ENCODE measurements at places on chromosomes 5 and 9. TPM values are rescaled to one million over a fixed set of nuclear protein-coding genes. Genes with fewer than 3 reads are reported as not detected.

GRCh38 chr5:72235725-72236124, 84.3 kb downstream of the MRPS27 start:
- no peak for DNase-seq

Gene TRIP13
- 33.7 TPM for total RNA-seq

Gene SFXN1
- 96.1 TPM for total RNA-seq

Gene OR1B1
- not detected for total RNA-seq

Gene STKLD1
- total RNA-seq, result 1.6 TPM

Gene PHF24
- total RNA-seq, result 0.53 TPM

DNA sequence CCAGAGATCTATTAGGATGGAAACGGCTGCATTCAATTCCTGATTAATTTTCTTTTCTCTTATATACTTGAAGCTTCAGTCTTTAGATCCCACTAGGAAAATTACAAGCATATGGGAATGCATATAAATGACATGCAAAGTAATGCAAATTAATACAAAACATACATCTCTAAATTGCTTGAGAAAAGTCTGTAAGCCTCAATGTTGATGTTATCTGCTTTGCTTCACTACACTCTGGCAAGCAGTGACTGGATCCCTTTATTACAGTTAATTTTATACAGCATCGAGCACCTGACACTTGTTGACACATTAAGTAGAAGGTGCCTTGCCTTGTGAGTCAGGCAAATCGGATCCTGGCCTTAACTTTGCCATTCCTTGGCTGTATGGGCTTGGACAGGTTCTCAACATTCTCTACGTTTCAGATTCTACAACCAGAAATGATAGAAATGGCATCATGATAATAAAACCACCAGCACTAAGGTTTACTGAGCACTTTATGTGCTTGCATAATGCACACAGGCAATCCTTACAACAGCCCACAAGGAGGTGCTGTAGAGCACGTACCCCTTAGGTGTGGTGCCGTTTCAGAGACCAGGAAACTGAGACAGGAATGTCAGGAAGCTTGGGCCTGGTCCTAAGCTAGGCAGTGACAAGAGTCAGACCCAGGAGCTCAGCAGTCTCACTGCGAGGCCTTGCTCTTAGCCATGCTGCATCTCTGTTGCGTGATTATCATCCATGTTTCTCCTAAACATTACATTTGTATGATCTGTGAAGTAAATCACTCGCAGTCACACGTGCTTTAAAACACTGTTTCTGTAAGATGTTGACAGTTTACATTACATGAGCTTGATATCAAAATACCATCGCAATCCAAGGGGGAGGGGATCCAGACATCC, 2.7 kb downstream of the GCNT4 start:
- peak; percentile 75 for DNase-seq

Gene SPINK4
- total RNA-seq, result not detected

DNA sequence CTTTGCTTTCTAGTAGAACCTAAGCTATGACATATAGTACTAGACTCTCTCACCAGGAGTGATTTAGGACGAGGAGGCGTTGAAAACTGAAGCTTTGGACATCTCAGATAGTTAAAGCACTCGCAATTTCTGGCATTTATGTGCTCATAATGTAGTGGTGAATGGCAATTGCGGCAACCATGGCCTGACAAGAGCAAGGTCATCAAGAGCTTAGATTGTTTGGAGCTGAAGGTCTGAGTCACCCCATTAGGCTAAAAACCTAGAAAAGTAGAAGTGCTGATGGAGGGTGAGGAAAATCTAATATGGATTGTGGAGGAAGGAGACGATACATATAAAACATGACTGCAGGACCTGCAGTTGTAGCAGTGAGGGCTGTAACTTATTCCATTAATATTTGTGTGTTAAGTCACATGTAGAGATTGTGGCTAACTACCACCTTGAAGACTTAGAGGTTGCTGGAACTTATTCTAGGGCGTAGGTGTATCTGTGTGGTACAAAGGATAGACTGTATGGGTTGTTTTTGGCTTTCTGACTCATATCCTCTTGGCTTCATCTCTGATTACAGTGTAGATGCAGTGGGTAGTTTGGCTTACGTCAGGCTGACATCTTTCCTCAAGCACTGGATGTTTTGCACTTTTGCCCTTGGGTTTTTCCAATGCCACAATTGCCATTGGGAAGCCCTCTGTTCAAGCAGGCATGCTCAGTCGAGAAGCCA, 138.9 kb upstream of the CDKN2B start:
- no peak for DNase-seq

DNA sequence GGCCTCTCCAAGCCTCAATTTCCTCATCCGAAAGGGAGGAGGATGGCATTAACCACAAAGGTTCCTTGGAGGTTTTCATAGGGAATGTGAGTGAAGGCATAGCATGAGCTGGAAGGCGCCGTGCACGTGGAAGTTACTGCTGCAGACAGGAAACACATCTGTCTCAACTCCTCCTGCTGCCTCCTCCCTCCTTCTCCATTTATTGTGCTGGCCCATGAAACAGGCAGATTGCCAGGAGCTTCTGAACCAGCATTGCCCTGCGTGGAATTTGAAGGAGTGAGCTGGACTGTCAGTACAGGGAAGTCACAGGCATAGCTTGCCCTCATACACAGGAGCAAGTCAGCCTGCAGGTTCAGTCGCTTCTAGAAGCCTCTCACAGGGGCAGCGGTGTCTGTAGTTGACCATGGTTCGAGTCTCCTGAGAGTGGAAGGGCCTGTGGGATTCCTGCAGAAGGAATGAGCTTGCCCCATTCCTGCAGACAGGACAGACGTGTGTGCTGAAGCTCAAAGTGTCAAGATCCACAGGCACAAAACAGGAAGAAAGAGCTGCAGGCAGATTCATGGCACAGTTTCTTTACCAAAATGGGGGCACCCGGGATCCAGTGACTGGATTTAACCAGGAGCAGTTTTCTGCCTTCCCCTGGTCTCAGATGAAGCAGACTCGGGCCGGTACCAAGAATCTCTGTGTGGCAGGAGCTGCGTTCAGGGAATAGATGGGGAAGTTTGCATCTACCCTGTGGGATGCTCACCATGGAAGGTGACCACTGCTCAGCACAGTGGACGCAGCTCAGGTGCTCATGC, 48.7 kb upstream of the CTSL start:
- DNase-seq, result no peak

DNA sequence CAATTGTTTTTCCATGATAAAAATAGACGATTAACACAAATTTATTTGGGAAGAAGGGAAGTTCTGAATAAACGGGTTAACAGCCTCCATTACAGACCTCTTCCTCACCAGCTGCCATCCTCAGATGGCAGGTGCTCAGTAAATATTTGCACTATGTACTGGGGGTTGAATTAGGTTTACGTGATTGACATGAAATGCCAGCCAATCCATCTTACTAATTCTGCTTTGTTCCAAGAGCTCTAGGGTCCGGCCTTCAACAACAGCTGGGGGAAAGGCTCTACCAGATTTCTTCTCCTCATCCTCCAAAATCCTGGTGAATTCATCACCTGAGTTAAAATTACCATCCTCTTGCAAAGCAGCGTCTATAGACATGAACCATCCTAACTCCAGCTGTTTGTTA, 104.6 kb downstream of the MTX3 start:
- no peak for DNase-seq

DNA sequence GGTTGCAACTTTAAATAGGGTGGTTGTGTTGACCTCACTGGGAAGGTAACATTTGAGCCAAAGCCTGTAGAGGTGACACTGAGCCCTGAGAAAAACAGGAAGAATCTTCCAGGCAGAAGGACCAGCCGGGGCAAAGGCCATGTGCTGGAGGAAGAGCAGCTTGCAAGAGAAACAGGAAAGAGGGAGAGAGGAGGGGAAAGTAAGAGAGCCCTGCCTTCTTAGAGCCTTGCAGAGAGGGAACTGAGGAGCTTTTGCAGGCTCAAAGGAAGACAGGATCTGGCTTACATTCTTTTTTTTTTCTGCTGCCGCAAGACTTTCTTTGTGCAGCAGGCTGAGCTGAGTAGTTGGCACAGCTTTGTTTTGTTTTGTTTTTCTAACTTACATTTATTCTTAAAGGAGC, 17.4 kb downstream of the C9orf153 start:
- no peak for DNase-seq

GRCh38 chr5:123659495-123659894, 147.5 kb downstream of the CSNK1G3 start:
- DNase-seq, result no peak

DNA sequence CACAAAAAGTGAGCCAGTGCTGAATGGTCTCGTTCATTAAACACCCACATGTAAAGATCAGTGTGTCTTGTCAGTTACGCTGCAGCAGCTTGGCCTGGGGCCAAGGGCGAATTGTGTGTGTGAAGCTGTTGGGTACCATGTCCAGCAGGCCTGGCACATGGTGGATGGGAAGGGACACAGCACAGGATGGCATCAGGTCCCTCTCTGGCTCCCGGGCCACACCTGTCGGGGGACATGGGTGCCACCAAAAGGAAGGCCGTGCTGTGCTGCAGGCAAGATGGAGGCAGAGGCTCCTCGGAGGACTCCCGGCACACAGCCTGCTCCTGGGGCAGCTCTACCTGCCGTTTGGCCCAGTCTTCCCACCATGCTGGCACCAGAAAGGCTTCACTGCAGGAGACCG, 32.0 kb downstream of the NKD2 start:
- DNase-seq, result no peak

DNA sequence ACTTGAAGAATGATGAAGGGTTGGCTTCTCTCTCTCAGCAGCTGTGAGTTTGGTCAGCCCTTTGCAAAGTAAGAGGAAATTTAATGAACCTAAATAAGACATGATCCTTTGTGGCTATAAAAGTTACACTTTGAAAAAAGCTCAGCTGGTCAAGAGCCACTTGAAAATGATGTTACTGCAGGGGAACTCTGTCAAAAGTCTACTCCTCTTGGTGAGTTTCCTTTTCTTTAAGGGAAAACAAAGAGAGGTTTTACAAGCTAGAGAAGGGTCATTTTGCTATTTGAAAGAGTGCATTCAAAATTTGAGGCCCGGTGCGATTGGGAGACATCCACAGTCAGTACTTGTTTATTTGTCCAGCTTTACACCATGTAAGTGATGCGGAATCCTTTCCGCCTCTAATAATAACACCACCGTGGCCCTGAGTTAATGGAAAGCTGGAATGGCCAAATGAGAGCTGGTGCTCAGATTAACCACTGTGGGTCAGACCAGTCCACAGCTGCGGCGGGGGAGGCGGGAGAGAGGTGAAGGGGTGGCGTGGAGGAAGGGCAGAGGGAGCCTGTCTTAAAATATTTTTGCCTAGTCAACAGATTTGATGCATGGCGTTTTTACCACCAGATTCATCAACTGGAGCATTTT, 404.0 kb downstream of the TLE4 start:
- DNase-seq, result no peak

Data from WTC11 (cell line).